ENCODE measurements at places on chromosomes 13 and 19. TPM values are rescaled to one million over a fixed set of nuclear protein-coding genes. Genes with fewer than 3 reads are reported as not detected.

Gene DHDH
- not detected for polyA plus RNA-seq

Gene ZNF549
- 8.6 TPM for polyA plus RNA-seq

Gene LAIR1
- polyA plus RNA-seq, result 149 TPM

Gene SAFB2
- 56.0 TPM for polyA plus RNA-seq

DNA sequence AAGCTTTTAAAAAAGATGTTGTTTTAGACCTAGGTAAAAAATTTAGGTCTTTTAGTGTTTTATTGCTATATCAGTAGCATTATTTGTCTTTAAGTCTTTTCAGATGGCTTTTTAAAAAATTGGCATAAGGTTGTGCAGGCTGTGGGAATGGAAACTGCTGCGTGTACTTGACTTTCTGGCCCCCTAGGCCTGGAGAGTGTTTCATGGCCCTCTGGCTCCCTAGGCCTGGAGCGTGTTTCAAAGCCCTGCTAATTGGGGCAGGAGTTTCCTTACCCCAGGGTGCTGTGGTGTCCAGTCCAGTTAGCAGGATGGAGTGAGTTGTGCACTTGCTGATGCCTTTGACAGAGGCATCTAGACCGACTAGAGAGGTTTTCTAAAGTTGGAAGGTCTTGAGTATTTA is 23.8 kb downstream of the PRAM1 start:
- H3K4me1 ChIP-seq, result peaks cover 49% of the 10 kb centered on the region
- DNase-seq, result no peak
- H3K27me3 ChIP-seq, result no peaks in the 10 kb centered on the region
- no peak overlapping the region for H3K4me3 ChIP-seq
- H3K36me3 ChIP-seq, result peaks cover 18% of the 10 kb centered on the region

DNA sequence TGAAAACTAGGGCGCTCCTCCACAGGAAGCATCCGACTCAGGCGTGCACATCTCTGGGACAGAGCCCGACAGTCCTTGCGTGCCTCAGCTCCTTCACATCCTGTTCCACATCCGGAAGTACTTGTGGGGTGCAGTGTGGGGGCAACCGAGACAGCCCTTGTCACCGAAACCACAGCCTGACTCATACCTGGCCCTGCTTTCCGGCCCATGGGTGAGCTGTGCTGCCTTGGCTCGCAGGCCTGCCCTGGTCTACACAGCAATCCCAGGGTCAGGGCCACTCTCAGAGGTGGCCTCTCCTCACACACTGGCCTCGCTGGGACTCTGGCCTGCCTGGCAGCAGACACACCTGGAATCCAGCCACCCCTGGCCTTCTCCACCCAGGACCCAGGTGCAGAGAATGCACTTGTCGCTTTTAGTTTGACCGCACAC is 100.4 kb downstream of the STK24 start:
- H3K27ac ChIP-seq, result peak overlapping the region; percentile 89
- peaks cover 45% of the 10 kb centered on the region for H3K4me1 ChIP-seq
- H3K4me3 ChIP-seq, result peak overlapping the region; percentile 59
- H3K36me3 ChIP-seq, result peaks cover 26% of the 10 kb centered on the region

DNA sequence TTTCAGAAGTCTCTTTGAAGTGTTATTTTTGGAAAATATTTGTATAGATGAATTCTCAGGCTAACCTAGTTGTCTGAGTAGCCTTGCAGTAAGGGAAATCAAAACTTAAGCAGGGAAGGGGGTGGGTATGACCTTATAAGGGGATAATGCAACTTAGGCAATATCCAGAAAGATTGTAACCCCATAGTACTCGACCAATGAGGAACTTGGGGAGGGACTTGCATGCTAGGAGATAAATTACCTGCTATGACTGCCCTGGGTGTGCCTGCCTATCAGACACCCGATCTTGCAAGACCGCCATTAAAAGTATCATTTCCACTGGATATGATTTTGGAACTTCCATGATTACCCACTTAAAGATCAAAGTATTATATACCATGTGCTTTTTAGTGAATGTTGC is 23.0 kb upstream of the RFXAP start:
- no peak overlapping the region for H3K4me3 ChIP-seq
- H3K36me3 ChIP-seq, result no peaks in the 10 kb centered on the region
- DNase-seq, result no peak
- H3K27ac ChIP-seq, result no peak overlapping the region
- peaks cover 27% of the 10 kb centered on the region for H3K27me3 ChIP-seq
